CD8-positive, alpha-beta memory T cell (primary cell): ENCODE measurements at places on chromosomes 11 and 22. TPM values are rescaled to one million over a fixed set of nuclear protein-coding genes. Genes with fewer than 3 reads are reported as not detected.

Gene ANO3
- total RNA-seq, result not detected

Gene TMEM45B
- total RNA-seq, result 0.44 TPM

GRCh38 chr22:42022162-42022847 is 23.7 kb downstream of the WBP2NL start:
- no peak for DNase-seq

DNA sequence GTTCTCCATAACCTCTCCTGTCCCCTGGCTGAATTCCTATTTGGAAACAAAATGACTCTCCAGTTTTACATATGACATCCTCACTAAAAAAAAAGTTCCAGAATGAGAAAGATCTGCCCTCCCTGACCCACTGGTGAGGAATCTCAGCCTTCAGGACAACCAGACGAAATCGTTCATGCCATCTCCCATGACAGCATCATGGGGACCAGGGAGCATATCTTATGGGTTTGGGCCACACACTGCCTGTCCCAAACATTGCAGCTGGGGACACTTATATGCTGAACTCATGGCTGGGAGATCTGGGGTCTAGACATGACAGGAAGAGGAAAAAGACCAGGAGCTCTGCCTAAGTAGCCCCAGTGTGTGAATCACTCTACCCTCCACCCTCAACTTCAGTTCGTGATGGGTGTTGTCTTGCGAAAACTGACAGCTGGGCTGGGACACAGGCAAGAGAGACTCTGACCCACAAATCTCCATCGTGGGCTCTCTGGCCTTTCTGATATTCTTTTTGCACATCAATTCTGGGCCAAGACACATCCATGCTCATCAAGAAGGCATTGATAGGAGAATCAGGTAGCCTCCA is 102.0 kb downstream of the ZNF280B start:
- DNase-seq, result no peak

DNA sequence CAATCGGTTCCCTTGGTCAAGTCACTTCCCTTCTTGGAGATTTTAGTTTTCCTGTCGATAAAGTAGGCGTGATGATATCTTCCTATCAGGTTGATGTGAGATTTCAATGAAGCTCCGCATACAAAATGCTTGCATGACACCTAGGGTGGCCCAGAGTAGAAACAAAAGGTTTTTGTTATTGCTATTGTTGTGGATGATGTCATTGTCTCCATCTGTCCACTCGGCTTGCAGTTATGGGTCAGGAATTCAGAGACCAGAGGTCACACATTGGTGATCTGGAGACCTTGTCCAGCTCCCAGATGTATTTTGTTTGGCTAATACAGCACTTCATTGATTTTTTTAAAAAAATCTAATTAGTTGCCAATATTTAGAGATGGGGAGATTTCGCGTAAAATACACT is 382.1 kb downstream of the MN1 start:
- no peak for DNase-seq

DNA sequence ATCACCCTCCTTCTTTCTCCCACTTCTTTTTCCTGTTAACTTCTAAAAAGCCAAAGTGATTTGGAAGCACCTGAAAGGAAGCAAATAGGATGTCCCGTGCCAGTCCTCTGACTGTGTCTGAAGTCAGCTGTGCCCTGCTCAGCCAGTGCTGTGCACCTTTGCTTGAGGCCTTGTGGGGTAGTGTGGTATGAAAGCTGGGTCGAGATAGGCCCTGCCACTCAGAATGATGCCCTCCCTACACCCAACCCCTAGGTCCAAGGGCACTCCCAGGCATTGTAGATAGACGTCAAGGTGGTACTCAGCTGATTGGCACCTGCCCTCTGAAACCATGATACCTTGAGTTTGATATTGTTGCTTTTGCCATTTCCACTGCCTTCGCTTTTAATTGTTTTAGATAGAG is 83.6 kb upstream of the RASSF10 start:
- DNase-seq, result no peak

DNA sequence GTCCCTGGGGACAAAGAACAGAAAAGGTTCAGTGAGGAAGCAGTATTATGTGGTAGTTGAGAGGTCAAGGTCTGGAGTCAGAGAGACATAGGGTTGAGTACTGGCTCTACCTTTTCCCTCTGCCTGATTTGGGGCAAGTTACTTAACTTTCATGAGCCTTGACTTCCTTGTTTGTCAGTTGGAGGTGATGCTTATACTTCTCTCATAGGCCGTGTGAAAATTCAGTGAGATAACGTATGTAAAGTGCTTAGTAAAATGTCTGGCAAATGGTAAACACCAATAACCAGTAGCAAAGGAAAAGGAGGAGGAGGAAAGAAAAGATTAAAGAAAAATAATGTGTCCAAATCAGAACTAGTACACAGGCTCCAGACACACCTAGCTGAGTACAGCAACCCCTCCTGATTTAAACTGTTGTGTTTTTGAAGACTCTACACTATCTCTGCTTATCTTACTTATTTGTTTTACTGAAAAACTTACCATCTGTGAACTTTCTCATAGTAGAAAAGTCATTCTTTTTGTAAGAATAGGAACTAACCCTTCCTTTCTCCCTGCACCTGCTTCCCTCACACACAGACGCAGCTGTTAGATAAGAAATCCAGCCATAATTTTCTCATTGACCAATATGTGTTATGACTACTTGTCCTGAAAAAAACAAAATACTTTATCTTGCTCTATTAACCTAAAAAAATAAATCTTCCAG is 126.9 kb downstream of the CD44 start:
- no peak for DNase-seq

GRCh38 chr11:102323542-102324251 is 6.4 kb downstream of the BIRC3 start:
- DNase-seq, result no peak

- DNase-seq, result no peak
Observed at GRCh38 chr11:128522943-128523518, 64.3 kb downstream of the ETS1 start.

- DNase-seq, result peak; percentile 77
Observed at GRCh38 chr22:39534591-39535356, 2.2 kb upstream of the RPS19BP1 start.

DNA sequence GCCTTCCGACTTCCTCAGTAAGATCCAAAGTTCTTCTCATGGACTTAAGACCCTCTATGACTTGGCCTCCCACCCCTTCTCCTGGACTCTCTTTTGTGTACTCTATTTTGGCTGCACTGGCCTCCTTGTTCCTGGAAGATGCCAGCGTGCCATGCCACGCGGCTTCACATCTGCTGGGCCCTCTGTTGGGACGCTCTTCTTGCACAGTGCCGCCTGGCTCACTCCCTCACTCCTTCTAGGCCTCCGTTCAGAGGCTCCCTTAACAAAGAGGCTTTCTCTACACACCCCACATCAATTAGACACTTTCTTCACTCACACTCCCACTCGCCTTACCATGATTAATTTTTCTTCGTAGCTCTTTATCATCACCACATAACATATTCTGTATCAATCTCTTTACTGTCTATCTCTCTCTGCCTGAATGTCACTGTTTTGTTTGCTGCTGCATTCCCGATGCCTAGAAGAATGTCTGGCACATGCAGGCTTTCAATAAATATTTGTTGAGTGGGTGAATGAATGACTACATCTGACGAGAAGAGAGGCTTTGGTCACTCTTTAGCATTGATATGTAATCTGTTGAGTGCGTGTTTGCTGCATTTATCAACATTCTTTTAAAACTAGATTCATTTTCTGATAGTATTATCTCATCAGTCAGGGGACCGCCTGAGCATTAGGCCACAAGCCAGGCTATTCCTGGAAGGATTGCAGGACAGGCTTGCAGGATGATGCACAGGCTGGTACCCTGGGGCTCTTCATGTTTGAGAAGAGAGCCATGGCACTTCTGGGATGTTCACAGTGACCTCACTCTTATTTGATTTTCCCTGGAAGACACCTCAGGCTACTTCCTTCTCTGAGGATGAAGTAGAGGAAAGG is 60.6 kb upstream of the AMPD3 start:
- no peak for DNase-seq
